ENCODE measurements at places on chromosomes 1 and 21.

DNA sequence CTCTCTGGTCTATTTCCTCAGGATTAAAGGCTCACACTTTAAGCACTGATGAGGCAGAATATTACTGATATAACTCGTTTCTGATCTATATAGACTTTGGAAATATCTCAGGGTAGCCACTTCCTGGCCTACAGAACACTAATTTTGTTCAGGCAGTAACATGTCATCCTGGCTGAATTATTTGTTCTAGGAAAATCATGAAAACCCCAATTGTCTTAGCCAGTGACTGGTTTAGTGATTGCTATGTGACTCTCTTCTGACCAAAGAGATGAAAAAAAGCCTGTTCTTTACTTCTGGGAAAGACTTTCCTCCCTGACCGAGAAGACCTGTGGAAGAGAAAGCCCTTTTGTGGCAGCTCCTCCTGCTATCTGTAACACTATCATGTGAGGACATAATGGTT lies 453.7 kb downstream of the SETD4 start:
- no peak for DNase-seq

DNA sequence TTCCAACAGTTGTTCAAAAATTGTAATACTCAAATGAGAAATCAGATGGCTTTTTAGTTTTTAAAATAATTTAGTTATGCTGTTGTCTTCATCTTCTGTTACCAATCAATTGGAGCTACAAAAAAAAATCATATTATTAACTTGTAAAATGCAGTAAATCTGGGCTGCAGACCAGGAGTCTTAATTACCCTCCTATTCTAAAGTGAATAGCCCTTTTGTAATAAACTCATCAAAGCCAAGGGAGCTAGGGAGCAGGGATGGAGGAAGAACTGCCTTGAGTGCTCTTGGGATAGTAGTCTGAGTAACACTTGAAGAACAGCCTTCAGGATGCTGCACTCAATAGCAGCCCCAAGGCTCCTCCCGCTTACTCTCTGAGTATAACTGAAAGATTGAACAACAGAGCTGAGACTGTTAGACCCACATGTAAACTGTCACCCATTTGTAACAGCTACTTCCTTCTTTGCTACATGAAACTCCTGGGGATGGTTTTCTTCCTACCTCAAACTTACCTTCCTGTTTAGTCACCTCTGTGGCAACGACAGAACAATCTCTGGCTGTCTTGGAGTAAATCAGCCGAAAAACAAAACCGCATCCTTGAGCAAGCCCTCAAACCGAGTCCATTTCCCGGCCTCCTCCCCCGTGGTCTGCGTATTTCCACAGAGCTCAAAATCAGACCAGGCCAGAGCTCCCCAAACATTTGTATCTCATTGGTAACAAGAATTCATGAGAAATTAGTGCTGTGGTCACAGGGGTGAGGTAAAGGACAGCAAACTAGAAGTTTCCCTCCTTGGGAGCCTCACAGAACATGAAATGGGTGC lies 55.9 kb downstream of the CD58 start:
- DNase-seq = no peak

- no peak for DNase-seq
These were observed 2.1 kb downstream of the TEX38 start for GRCh38 chr1:46673749-46674182.

DNA sequence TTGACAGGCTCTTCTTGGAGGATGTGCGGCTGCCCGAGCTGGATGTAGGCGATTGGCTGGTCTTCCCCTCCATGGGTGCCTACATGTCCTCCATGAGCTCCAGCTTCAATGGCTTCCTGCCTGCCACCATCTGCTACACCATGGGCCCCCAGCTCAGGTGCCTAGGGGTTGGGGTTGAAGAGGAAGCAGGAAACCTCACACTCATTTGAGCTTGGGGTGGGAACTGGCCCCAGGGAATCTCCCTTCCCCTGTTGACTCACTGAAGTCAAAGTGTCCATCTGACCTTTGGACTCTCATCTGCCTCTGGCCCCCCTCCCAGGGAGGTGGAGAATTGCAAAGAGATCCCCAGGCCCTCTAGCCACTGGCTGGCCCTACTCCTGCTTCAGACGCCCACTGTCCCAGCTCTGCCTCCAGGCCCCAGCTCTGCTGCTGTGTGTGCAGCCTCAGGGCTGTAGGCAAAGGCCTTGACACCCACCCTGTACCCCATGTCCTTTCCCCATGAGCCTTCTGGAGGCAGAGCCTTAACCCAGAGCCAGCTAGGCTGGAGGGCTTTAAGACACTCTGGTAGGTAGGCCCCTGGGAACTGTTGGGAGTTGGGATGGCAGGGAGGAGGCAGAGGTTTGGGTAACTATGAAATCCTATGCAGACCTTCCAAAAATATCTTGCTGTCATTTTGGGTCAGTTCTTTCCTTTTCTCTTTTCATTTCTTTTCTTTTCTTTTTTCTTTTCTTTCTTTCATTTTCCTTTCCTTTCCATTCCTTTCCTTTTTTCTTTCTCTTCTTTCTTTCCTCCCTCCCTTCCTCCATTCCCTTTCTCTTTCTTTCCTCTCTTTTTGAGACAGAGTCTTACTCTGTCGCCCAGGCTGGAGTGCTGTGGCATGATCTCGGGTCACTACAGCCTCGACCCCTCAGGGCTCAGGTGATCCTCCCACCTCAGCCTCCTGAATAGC lies 66.9 kb upstream of the TINAGL1 start:
- DNase-seq = no peak

GRCh38 chr1:36583980-36584782 lies 101.5 kb upstream of the CSF3R start:
- DNase-seq = no peak

DNA sequence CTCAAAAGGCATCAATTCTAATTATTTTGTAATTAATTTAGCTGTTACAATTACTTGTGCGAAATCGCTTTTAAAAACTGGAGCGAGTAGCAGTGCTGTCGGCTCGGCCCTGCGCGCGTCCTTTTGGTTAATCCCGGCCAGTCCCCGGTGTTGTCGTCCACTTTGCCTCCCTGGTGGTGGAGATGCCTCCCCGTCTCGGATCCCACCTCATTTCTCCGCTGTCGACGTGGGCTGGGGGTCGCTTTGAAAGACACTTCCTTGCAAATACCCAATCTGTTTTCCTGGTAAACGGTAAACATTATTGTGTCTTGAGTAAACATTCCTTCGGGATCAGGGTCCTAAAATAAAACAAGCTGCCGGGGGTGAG lies 3.7 kb downstream of the FOXD3 start:
- DNase-seq = no peak

DNA sequence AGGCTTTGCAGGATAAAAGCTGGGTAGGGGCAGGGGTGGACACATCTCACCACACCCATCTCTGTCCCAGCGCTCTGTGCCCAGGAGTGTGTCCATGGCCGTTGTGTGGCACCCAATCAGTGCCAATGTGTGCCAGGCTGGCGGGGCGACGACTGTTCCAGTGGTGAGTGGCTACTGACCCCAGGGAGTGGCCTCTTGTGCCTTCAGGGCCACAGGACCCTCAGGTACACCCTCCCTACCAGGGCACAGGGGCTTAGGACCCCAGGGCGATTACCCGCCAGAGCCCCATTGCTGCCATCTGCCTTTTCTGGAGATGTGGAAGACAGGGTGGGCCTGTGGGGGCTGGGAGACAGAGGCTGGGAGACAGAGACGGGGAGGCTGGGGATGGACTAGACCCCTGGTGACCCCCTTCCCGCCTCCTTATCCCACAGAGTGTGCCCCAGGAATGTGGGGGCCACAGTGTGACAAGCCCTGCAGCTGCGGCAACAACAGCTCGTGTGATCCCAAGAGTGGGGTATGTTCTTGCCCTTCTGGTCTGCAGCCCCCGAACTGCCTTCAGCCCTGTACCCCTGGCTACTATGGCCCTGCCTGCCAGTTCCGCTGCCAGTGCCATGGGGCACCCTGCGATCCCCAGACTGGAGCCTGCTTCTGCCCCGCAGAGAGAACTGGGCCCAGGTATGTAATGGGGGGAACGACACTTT lies 12.8 kb downstream of the PEAR1 start:
- no peak for DNase-seq

DNA sequence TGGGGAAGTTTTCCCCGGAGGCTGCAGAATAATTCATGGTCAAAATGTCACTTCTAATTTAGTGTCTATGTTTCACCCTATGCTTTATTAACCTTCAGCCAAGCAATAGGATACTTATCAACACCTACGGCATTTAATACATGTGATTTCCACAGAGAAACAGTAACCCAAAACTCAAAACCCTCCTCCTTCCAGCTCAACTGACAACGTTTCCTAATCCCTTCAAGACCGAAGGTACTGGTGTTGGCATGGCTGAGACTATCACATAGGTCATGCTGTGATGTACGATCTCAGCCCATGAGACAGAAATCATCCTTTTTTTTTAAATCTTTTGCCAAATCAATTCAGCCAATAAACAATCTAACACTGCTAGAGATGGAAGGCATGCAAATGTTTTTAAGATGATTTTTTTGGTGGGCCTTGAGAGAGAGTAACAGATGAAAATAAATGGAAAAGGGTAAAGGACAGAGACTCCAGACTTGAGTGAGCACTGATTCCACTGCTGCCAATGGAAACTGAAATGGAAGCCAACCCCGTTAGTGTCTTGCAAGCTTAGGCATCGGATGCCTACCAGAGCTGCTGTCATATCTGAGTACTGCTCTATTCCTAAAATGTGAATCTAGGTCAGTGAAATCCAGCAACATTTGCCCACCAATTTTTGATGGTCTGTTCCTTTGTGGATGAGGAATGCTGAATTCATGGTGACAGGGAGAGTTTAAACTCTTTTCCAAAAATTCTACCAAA lies 63.4 kb upstream of the BCL10 start:
- no peak for DNase-seq

DNA sequence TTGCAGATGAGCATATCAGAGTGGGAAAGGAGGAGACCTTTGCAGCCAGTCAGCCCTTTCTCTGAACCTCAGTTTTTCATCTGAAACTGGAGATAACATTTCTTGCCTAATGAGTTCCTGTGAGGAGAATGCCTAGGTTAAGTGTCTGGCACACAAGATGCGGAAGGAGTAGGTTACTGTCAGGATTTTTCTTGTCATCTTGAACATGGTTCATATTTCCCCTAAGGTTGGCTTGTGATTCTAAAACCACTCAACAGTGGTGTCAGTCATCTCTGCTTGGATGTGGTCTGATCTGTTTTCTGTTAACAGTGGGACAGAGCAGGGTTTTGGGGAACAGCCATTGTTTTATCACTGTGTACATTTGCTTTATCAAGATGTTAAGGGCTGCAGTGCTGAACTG lies 70.6 kb downstream of the TGFB2 start:
- no peak for DNase-seq

GRCh38 chr1:111209622-111210021 lies 9.2 kb upstream of the DENND2D start:
- DNase-seq = no peak

- DNase-seq = no peak
These were observed 1.4 kb downstream of the ORC1 start for GRCh38 chr1:52402860-52403240.

DNA sequence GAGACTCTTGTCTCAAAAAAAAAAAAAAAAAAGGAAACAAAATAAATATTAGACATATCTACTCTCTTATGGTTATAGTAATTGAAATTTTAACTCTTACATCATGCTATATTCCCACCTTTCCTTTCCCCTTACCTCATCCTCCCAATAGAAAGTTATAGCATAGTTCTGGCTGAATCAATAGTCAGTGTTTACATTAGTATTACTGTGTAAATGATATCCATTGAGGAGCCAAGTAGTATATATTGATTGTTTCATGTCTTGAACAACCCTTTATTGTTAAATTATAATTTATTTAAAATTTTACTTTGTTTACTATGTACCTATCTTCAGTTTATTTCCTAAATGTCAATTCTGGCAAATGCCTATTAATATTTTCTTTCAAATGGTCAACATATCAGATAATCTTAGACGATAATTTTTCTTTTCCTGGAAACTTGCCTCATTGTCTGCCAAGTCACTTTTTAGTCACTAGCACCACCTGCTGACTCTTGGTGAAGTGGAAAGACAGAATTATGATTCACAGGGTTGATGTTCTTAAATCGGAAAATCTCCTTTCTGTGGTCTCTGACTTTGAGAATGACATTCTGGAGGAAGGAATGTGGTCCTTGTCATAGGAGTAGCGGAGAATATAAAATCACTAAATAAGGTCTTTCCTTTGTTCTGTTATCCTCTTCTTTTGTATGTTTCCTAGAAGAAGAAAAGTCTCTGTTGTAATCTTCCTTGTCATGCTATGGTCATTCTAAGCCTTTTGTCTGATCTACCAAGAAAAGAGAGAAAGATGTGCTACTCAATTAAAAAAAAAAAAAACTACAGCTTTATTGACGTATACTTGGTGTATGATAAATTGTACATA lies 8.6 kb downstream of the HJV start:
- DNase-seq = no peak

- no peak for DNase-seq
These were observed 36.1 kb upstream of the RGS1 start for GRCh38 chr1:192539297-192540092.

DNA sequence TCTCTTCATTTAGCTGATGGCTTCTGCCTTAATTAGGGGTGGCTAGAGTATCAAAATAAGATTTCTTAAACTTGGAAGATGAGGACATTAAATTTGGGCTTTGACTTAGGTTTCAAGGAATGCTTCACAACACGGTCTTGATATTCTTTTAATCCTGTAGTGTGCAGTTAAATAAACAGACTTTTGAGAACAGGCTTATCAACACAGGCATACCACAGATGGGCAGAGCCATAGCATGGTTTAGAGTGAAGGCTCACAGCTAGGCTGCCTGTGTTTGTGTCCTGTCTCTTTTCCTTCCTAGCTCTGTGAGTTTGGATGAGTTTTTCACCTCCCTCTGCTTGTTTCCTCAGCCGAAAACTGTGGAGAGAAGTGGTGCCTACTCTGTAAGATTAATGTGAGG lies 102.3 kb upstream of the IPO9 start:
- no peak for DNase-seq
